Activated T-helper 2 cell treated with anti-CD3 and anti-CD28 coated beads, Interferon-gamma antibody, Interleukin-2, Interleukin-4, amounts not matched to agents 10 μg/mL and 5 μg/mL and 100 μg/mL, durations not matched to agents 14 hours and 24 hours and 36 hours (primary cell): ENCODE measurements at places on chromosomes 12 and 14.

DNA sequence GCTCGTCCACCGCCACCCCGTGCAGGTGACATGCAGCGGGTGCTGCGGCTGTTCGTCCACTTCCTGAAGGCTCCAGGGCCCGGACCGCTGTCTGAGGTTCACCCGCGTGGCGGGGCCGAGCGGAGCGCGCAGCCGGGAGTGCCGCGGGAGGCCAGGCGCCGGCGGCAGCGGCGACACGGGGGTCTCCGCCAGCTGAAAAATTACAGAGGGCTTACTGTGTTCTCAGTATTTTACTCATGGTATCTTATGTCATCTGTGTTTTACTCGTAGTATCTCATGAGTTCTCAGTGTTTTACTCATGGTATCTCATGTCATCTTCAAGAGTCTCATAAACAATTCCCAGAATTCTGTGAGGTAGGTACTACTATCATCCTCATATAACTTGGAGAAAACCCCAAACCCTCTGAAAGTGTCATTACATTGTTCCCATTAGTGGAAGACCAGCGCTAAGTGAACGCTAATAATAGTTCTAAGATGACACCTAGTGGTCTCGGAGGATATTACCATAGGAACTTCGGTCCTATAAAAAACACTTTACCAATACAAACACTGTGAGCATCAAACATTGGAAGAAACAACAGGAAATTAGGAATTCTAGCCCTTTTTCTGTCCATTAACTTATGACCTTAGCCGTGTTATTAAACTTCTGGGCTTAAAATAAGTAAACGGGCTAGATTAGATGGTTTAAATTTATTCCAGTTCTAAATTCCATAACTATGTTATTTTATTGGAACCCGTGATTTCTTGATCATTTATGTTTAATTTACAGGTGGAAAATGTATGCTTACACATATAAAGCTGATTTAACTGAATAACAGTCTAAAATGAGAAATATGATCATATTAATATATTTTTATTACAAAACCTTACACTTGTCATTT, 32.4 kb downstream of the AK7 start:
- H3K27ac ChIP-seq, result no peak overlapping the region
- peaks cover 2% of the 10 kb centered on the region for H3K4me1 ChIP-seq
- peaks cover 10% of the 10 kb centered on the region for H3K27me3 ChIP-seq
- peak overlapping the region; percentile 65 for H3K4me3 ChIP-seq
- no peak for DNase-seq

DNA sequence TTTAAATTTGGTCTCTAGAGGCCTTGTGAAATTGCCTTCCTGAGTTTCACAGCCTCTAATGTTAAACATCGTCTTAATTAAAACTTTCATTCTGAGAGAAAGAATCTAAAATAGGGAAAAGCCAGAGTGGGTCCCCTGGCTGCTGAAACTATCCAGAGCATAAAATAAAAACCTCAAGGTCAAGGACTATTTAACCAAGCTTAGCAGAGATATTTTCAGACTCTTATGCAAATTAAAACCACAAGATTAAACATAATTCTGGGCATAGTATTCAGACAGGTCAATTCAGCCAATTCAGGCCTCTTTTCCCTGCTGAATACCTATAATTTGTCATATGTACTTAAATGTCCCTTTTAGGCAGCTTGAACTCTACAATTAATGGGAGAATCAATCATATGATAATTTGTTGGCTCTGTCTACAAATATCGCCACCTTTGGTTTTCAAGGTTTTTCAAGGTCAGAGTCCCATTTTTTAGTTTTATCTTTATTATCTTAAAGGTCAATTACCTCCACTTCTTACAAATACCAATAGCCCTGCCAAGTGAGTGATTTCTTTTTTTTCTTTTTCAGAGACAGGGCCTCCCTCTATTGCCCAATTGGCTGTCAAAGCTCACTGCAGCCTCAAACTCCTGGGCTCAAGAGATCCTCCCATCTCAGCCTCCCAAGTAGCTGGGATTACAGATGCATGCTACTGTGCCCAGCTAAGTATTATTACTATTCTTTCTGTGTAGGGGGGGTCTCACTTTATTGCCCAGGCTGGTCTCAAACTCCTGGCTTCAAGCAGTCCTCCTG, 257.1 kb downstream of the PHLDA1 start:
- H3K36me3 ChIP-seq, result no peaks in the 10 kb centered on the region
- no peak for DNase-seq
- no peaks in the 10 kb centered on the region for H3K4me1 ChIP-seq
- H3K27ac ChIP-seq, result no peak overlapping the region
- H3K27me3 ChIP-seq, result peaks cover 21% of the 10 kb centered on the region

- no peak overlapping the region for H3K27ac ChIP-seq
- no peaks in the 10 kb centered on the region for H3K36me3 ChIP-seq
- no peak overlapping the region for H3K4me3 ChIP-seq
- DNase-seq, result no peak
Observed at GRCh38 chr12:68521848-68522502, 88.7 kb upstream of the RAP1B start.

GRCh38 chr12:81558031-81558430, 201.1 kb downstream of the PPFIA2 start:
- no peaks in the 10 kb centered on the region for H3K4me1 ChIP-seq
- no peak overlapping the region for H3K27ac ChIP-seq
- no peaks in the 10 kb centered on the region for H3K36me3 ChIP-seq
- H3K4me3 ChIP-seq, result no peak overlapping the region
- DNase-seq, result no peak

- peaks cover 5% of the 10 kb centered on the region for H3K27me3 ChIP-seq
- H3K4me3 ChIP-seq, result no peak overlapping the region
- no peaks in the 10 kb centered on the region for H3K4me1 ChIP-seq
- H3K27ac ChIP-seq, result no peak overlapping the region
- no peaks in the 10 kb centered on the region for H3K36me3 ChIP-seq
Observed at GRCh38 chr14:99035268-99035667, 236.7 kb downstream of the BCL11B start.

- H3K4me1 ChIP-seq, result no peaks in the 10 kb centered on the region
- H3K27me3 ChIP-seq, result no peaks in the 10 kb centered on the region
- H3K4me3 ChIP-seq, result no peak overlapping the region
- DNase-seq, result no peak
- H3K27ac ChIP-seq, result no peak overlapping the region
Observed at GRCh38 chr12:115349711-115350110, 665.7 kb upstream of the TBX3 start.

DNA sequence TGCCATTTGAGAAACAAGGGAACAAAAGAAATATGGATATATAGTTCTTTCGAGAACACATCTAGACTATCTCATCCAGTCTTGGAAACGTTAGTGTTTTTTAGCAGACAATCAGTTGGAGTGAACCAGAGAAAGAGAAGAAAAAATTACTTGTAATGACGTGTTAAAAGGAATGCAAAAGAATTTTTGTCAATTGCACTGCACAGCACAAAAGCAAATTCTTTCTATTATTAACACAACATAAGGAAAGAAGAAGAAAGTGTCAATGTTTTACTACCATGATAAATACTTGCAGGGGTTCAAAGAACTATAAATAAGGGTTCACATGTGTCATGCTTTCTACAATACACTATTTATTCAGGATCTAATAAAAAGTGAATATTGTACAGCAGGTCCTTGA, 27.5 kb upstream of the GSG1 start:
- peaks cover 25% of the 10 kb centered on the region for H3K27me3 ChIP-seq
- no peaks in the 10 kb centered on the region for H3K4me1 ChIP-seq
- no peak overlapping the region for H3K27ac ChIP-seq
- DNase-seq, result no peak
- H3K4me3 ChIP-seq, result no peak overlapping the region

DNA sequence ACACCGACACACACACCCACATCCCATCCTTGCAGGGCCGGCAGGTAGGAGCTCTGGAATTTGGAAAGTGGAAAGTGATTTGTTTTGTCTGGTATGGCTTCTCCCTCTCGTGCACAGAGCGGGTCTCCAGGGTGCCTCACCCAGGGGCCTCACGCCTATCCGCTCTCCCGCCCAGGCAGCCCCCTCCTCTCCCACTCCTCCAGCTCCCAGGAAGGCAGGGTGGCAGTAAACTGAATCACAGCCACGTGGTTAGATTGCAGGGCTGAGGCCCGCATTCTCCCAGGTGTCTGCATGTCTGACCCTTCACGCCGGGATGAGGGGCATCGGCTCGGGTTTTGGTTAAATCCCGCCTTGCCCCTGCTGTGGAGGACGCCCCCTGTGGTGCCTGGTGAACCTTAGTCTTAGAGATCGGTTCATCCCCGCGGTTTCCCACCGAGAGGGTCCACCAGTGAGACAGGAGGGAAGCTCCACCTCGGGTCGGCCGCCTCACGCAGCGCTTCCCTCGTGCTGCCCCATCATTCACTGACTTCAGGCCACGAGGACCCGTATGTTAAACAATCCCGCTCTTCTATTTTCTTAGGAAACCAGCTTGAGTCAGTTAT, 64.4 kb downstream of the ADGRD1 start:
- H3K27ac ChIP-seq, result no peak overlapping the region
- no peaks in the 10 kb centered on the region for H3K36me3 ChIP-seq
- no peak overlapping the region for H3K4me3 ChIP-seq

- H3K27ac ChIP-seq, result no peak overlapping the region
- no peak overlapping the region for H3K4me3 ChIP-seq
- H3K27me3 ChIP-seq, result no peaks in the 10 kb centered on the region
- peaks cover 34% of the 10 kb centered on the region for H3K36me3 ChIP-seq
- H3K4me1 ChIP-seq, result peaks cover 34% of the 10 kb centered on the region
Observed at GRCh38 chr14:60161196-60162107, 3.7 kb downstream of the DHRS7 start.

- peaks cover 15% of the 10 kb centered on the region for H3K36me3 ChIP-seq
- peaks cover 27% of the 10 kb centered on the region for H3K4me1 ChIP-seq
- peaks cover 2% of the 10 kb centered on the region for H3K27me3 ChIP-seq
- peak overlapping the region; percentile 88 for H3K4me3 ChIP-seq
- peak; percentile 29 for DNase-seq
Observed at GRCh38 chr12:92928421-92928961, 604 bp downstream of the EEA1 start.

GRCh38 chr12:49635656-49636055, 12.3 kb downstream of the PRPF40B start:
- no peak overlapping the region for H3K4me3 ChIP-seq
- no peaks in the 10 kb centered on the region for H3K27me3 ChIP-seq
- peaks cover 7% of the 10 kb centered on the region for H3K36me3 ChIP-seq
- no peak for DNase-seq
- H3K27ac ChIP-seq, result no peak overlapping the region
